ENCODE measurements at places on chromosomes 4 and X.

GRCh38 chr4:138030375-138030774 is 211.8 kb downstream of the SLC7A11 start:
- no peak for DNase-seq

GRCh38 chrX:150012647-150013381 is 74.5 kb upstream of the EOLA2 start:
- no peak for DNase-seq

DNA sequence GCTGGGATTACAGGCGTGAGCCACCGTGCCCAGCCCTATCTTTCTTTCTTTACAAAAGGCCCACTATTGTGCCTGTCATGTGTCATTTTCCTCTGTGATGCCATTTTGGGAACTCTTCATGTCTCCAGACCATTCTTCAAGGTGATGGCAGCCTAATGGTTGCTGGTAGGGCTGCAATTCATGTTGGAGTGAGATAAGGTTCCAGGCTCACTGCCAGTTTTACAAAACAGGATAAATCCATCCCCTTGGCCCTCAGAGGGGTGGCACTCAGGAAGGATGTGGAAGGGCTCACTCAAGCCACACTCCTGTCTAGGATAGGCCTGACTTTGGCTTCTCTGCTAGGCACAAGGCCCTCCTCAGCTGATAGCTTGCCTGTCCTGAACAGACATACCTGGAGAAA is 3.8 kb downstream of the TCEAL9 start:
- DNase-seq: no peak

- no peak for DNase-seq
These were observed 26.6 kb downstream of the SNX25 start for GRCh38 chr4:185235843-185236503.

- DNase-seq: no peak
These were observed 2.4 kb upstream of the MORF4L2 start for GRCh38 chrX:103688946-103689345.

DNA sequence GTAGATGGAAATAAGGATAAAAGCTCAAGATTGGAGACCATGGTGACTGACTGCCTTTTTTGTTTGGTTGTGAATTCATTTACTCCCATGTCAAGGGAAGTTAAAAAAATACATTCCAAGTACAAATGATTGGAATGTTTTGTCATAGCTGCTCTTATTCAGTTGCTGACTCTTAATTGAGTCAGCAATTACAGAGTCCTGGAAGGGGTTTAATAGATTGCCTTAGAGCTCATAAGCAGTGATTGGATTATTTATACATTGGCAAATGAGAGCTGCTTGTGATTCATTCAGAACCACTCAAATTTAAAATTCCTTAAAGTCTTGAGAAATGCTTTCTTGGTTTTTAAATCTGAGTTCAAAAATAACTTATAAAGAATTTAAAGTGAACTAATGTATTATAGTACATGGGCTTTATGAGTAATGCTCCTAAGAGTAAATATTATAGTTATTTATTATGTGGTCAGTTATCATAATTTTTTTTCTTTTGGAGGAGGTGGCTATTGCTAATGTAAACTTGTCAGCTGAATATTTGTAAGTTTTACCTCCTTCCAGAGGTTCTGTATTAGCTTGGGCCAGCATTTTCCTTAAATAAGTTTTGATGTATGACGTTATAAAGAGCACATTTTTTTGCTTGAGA is 13.6 kb downstream of the JADE1 start:
- DNase-seq: no peak

GRCh38 chrX:618761-619450 is 11.7 kb upstream of the SHOX start:
- DNase-seq: no peak

- no peak for DNase-seq
These were observed 72.3 kb downstream of the SLIT2 start for GRCh38 chr4:20323991-20324390.

All from activated effector memory CD4-positive, alpha-beta T cell treated with anti-CD3 and anti-CD28 coated beads, Interleukin-2, amount 50 U/mL, for 16 hours (primary cell).